H54 (cell line): ENCODE measurements at places on chromosomes 5 and 9.

DNA sequence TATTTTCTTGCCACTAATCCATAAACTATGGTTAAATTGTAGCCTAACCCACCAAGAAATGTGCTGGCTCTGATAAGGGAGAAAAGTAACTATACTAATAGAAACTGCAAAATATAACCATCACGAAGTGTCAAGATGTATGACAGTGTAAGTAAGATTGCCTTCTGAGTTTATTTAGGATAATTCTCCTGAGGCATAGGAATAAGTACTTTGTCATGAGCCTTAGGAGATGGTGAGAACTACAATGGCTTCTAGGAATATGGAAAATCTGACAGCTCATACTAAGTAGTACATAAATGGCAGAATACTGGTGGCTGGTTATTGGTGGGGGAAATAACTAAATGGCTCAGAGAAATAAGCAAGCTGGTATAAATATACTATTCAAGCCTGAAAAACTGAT, 543.9 kb downstream of the PRR16 start:
- DNase-seq: no peak

- no peak for DNase-seq
Observed at GRCh38 chr5:5539590-5539989, 117.1 kb downstream of the ICE1 start.

- DNase-seq: no peak
Observed at GRCh38 chr5:108625654-108626053, 122.0 kb upstream of the FER start.

GRCh38 chr5:81789033-81789432, 38.1 kb upstream of the SSBP2 start:
- no peak for DNase-seq

- DNase-seq: no peak
Observed at GRCh38 chr9:82489201-82489821, 500.7 kb downstream of the SPATA31D1 start.

DNA sequence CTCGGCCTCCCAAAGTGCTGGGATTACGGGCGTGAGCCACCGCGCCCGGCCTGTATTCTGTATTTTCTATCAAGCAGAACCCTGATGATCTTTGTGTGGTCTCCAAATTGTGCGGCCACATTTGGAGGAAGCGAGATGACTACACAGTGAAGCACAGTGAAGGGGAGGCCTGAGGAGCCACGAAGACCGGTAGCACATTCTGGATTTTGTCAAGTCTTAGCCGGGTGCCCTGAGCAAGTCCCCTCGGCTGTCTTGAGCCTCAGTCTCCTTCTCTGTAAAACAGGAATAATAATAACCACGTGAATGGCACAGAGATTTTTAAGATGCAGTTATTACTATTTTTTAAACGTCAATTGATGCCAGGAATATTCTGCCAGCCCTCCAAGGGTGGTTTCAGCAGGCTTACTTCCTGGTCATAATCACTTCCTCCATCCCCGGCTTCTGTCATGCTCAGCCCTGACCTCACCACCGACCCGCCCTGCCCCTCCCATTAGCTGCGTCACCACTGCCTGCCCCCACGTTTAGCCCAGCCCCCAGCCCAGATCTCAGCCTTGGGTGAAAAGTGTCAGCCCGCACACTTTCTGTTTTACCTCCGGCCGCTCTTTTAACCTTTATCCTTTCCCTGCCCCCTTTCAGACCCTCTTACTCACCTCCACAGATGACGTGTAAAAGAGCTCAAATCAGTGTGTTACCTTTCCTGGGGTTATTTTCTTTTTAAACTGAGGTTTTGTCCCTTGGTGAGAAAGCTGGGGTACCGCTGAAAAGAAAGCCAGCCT, 27.0 kb upstream of the ERGIC1 start:
- DNase-seq: peak; percentile 75

GRCh38 chr9:114057161-114057885, 20.8 kb downstream of the AMBP start:
- DNase-seq: no peak

- no peak for DNase-seq
Observed at GRCh38 chr9:134358026-134358661, 31.9 kb downstream of the RXRA start.

- no peak for DNase-seq
Observed at GRCh38 chr9:131476777-131477345, 25.9 kb upstream of the POMT1 start.

GRCh38 chr5:73619606-73620333, 6.2 kb upstream of the ARHGEF28 start:
- DNase-seq: no peak

DNA sequence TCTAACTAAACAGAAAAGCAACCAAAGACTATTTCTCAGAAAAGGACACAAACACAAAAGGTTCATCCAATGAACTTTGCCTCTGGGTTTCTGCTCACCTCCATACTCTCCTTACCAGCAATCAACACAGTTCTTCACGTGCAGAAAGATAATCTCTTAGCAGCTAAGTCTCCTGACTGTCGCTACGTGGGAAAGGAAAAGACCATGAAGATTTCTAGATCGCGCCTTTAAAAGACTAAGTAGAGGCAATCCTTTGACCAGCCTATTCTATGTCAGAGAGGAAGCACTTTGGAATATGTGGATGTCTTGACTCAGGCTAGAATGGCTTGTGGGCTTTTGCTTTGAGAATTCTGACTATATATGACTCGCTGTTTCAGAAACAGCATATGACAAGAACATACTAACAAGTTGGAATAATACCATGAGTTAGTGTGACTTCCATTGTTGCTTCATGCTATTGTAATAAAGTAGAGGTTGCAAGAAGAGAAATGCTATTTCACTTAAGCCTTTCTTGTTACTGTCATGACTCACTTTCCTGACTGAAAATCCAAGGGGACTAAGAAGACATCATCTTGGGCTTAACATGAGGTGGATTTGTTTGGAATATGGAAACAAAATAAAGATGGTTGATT, 339.5 kb upstream of the RFX3 start:
- DNase-seq: no peak

DNA sequence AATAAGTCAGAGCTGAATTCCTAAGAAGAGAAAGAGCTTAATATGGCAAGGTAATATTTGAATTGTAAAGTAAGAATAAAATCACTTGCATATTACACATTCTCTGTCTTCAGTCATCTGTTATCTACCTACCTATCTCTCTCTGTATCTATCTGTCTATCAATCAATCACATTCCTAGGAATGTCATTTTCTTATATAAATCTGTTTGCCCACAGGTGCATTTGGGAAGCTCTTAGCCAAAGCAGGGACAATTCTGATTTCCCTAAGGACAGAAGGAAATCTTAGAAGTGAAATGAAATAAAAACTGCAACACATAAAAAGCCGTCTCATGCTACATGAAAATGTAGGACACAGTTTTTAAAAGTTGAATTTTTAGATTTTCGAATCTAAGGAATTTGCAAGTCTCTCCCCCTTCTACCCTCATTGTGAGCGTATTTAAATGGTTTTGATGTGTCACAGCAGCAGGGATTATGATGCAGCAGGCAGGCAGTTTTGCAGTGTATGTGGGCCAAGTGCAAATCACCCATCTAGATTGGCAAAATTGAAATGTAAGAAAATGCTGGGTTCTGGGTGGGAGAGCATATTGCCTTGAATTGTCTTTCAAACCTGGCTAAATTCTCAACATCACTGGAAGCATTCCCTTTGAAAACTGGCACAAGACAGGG, 155.7 kb downstream of the ACER2 start:
- no peak for DNase-seq

- no peak for DNase-seq
Observed at GRCh38 chr5:32055891-32056866, 117.9 kb downstream of the GOLPH3 start.

DNA sequence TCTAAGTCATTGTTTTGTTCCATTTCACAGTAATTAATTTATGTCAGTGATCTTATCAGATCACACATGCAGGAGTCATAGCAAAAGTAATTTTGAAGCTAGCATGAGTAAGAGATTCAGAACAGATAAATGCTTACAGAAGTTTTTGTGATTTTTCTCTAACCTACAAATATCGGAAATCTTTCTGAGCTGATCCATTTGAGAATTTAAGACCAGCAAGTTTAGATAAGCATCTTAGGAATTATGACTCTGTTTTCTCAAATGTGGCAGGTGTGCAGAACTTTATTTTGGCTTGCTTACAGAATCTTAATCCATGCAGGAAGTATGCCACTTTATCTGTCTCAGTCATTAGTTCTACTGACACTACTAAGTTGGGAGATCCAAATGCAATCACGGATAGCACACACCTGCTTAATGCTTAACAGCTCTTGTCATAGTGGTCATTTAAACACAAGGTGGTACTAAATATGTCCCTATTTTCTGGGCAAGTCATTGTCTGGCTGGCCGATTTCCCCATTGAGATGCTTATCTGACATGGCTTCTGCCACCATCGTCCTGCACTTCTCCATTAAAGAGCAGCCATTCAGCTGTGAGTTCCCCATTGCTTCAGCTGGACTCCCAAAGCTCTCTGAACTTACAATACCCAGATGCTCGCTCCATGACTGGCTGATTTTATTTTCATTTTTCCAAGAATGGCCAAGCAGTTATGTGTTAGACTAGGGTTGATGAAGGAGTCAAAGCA, 305.4 kb upstream of the NUDT12 start:
- no peak for DNase-seq

GRCh38 chr9:100759215-100759614, 181.3 kb downstream of the CAVIN4 start:
- DNase-seq: no peak

DNA sequence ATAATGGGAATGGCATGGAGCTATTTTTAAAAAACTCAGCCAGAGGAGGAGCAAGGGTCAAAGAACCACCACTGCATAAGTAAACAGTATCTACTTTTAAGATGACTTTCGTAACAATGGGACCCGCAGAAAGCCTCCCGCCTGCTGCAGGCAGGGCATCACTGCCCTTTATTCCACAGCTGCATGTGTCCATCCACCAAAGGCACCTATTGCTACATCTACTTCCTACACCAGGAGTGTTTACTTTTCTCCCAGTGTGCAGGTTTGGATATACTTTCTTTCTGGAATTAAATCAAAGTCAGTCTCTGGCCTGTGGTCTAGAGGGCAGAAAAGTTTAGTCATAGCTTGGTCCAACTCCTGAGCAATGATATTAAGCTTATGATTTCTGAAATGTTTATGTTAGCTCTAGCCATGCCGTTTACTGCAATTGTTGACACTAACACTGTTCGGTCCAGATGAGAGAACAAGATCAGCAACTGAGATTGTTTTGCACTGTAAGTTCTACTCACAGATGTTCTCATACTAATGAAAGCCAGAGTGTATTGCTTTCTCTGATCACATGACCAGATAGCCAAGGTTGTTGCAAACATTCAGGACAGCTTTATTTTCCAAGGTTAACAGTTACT, 391.5 kb downstream of the FGF10 start:
- DNase-seq: peak; percentile 7

DNA sequence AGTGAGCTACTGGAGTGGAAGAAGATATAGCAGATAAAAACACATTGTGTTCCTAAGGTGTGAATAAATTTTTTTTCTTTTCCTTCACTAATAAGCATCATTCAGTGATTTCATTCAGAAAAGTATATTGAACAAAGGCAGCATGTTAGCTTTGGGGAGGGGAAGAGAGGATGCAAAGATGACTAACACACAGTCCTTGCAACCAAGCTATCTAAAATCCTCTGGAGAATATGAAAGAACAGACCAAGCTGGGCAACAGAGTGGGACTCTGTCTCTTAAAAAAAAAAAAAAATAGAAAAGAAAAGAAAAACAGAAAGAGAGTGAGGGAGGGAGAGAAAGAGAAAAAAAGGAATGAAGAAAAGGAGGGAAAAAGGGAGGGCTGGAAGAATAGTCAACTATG, 22.3 kb upstream of the OMD start:
- DNase-seq: no peak

DNA sequence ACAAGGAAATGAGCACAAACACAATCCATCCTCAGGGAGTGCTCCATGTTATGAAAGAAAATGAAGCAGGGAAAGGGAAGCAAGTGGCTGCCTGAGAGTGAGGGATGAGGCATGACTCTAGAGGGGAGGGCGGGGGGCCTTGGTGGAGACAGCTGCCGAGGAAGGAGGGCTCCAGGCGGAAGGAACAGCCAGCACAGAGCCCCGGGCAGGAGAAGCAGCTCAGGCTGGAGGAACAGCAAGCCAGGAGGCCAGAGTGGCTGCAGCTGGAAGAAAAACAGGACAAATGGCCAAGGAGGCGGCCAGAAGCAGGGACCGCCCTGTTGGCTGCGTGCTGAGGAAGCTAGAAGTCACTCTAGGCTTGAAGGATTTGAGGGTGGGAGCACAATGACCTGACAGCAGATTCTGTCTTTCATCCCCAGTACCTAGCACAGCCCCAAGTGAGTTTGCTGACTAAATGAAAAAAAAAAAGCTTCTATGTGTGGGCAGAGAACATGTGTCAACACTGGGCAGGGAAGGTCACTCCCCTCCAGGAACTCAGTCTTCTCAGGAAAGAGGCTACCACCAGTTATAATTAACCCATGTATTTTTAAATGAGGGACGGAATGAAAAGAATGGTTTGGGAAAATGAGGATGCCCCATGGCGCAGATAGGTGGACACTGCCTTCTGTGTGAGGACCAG, 142.8 kb downstream of the DCP2 start:
- DNase-seq: no peak

DNA sequence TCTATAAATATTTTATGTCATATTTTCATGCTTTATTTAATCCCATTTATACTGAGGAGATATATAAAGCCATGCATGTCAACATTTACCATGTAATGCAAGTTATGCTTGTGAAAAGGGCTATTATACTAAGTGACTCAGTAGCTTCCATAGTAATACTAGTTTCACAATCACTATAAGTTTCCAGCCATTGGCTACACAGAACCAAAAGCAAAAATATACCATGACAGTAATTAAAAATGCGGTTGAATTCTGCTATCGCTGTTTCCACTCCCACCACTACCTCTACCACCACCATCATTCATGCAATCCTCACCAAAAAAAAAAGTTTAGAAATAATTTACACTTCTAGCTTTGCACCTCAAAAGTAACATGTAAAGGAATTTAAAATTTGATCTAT, 60.2 kb downstream of the MLLT3 start:
- no peak for DNase-seq

DNA sequence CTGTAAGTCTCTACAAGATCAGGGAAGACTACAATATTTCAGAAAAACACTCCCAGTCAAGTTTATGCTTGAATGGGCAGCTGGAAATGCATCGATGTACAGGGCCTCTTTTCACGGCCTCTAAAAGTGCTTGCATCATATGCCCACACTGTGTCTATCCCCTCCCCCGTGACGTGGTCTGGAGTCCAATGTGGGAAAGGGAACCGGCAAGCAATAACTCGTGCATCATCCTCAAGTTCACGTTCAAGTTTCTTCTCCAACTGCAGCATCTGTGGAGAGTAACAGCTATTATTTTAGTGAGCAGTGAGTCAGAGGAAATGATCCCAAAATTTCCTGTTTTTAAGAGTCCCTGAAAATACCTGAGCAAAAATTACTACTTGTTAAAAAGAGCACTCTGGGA, 22.3 kb downstream of the ATPSCKMT start:
- no peak for DNase-seq
